ENCODE measurements at places on chromosomes 12 and 14.

DNA sequence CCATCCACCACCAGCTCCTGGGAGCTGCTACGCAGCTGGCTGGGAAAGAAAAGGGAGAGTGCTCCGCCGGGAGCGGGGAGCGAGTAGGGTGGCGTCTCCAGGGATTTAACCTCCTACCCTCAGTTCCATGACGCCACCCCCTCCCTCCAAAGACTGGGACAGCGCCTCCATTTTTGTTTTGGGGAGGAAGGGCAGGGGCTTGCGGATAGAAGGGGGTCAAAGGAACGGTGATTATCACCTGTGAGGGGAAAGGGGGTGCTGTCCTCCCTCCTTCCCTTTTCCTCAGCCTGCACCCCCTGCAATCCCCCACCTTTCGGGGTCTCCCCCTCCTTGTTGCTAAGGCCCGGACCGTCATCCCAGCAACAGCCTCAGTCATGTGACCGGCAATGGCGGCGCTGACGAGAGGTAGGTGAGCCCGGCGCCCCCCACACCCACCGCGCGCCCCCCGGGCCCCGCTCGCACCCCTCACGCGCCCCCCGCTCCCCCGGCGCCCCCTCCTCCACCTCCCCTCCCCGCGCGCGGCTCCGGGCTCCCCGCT is at the start of gene DTX3:
Gene DTX3, plus strand, starts transcription at position 371 of the 538 bp plus-strand sequence. CDS start 1,694 bp downstream, outside the sequence.
- DNase-seq, result no peak

DNA sequence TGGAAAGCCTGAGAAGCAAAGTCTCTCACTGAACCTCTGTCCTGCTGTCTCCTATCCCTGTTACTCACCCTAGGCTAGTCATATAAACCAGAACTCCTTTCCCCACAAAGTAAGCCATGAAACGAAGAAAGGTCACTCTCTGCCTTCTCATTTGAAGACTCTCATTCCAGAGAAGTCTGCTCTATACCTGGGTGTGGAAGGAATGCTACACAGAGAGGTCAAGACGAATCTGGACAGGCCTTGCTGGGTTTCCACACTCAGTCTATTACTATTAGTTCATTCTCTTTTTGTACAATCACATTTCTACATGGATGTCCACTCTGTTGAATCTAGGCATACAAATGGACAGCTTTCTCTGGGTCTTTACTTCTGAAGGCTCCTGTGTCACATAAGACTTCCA is 2.4 kb upstream of the AEBP2 start:
- no peak for DNase-seq

GRCh38 chr14:38870296-38870836 is 232.7 kb downstream of the SEC23A start:
- no peak for DNase-seq

DNA sequence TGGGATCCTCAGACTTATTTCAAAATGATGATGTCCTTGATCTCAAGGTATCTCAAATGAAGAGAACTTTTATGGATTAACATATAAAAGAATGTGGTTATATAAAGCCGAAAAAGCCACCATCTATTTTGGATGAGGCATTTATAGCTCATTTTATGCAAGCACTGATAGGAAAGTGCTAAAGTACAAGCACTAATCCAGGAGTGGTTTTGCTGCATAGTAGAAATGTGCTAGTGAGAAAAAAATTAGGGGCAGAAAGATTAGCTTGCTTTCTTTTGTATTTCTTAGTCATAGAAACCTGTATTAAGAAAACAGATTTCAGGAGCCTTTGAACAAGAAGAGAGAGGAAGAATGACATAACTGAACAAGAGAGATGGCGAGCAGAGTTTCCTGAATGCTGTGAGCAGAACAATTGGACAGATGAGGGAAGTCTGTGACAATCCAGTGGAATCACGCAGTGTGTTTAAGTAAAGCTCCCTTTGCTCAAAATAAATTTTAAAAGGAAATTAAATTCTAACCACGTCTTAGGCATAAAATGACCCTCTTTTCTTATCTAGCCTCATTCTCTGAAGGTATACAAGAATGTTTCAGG is 238.2 kb upstream of the NOVA1 start:
- no peak for DNase-seq

DNA sequence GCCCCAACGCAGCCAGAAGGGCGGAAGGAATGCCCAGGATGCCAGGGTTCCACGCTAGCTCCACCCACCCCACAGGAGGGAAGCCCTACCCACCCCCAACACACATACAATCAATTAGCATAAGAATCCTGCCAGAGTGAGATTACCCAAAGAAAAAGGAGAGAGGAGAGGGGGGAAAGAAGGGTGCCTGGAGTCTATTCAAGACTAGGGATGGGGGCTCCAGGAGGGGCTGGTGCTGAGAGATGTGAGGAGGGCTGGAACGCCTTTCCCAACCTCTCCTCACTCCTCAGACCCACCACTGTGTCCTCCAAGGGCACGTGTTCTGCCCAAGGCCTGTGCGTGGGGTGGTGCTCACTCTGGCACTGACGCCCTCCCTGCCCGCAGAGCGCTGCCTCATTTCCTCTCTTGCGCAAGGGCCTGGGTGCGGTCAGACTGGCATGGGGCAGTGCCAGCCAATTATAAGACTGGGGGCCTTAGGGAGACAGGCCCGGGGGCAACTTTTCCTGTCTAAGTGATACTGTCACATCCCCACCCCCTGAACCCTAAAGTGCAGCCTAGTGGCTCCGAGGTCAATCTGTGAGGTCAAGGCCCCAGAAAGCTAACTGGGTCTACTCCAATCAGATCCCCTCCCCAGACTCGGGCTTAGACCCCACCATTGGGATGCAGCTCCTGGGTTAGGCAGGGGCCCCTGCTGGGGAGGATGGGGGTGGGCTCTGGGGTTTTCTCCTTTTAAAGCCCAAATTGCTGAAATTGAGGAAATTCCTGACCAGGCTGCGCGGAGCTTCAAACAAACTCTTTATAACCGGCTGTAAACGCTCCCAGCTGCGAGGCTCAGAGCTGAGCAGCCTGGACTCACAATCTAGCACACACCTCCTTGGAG is 10.2 kb upstream of the ITGB7 start:
- DNase-seq, result no peak

DNA sequence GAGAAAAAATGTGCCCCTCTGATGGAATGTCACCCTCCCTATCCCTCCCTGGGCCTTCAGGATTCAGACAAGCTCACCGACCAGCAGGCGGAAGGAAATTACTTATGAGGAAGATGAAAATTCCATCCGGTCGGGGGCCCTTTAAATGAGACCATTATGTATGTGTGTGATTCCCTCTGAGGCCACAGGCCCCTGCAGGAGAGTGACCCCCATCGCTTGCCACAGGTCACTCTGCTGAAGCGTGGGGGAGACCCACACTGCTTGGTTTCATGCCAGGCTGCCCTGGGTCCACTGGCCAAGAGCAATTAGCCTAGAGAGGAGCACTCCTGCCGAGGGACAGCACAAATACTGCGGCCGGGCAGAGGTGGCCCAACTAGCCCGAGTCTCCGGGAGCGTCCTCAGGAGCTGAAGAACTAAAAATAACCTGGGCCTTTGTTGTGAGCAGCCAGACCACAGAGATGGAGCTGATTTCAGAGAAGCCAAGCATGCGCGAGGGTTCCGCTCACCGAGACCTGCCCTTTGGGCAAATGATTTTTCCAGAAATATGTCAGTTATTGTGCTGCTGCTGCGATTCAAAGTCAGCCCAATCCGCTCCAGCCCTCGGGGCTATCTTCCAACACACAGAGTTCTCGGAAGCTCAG is 276.4 kb downstream of the DPF3 start:
- DNase-seq, result no peak

DNA sequence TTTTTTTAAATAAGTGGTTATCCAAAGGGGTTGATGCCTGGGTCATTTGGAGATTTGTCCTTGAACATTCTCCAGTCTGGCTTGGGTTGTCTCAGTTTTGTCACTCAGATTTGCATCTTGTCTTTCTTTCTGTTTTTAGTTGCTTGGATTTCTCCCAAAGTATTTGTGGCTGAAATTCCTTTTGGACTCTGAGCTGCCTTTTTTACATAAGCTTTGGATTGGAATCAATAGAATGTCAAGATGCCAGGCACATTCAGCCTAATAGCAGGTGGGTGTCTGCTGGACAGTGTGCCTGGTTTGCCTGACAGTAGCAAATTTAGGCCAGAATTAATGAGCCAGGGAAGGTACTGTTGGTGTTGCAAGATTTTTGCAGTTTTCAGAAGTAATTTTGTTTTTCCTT is 50.0 kb downstream of the FLRT2 start:
- DNase-seq, result no peak

- no peak for DNase-seq
Observed at GRCh38 chr12:110742096-110742717, 484 bp downstream of the PPP1CC start.

- DNase-seq, result no peak
Observed at GRCh38 chr12:102031852-102032251, 29.9 kb downstream of the WASHC3 start.

DNA sequence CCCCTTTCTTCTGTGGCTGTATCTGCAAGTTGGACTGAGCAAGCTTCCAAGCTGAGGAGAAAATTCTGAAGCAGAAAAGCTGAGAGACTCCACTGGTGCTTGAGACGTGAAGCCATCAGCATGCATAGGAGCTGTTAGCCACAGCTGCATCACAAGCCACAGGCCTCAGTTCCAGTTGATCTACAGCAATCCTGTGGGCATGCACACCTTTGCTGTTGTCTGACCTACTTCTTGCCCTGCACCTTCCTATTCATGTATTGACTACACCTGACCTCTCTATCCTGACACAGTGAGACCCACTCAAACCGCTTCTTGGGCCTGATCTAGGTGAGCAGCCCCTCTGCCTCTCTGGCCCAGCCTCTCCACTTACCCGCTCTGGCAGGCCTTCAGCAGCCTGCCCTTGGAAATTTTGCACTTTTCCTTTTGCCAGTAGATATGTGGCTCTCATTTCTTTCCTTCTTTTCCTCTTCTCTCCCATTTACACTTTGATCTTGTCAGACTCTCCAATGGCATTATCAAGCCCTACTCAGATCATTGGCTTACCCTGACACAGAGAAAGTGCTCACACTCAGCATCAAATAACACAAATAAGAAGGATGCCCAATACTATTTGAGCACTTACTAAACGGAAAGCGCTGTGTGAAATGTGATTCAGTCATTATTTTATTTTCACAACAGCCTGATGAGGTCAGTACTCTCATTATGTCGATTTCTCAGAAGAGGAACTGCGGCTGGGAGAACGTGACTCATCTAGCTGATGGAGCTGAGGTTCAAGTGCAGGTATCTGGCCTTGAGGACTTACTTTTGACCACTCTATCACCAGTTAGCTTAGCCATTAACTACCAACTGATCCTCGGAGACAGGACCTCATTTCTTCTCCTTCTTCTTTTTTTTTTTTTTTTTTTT is 21.9 kb upstream of the PTGR2 start:
- no peak for DNase-seq

DNA sequence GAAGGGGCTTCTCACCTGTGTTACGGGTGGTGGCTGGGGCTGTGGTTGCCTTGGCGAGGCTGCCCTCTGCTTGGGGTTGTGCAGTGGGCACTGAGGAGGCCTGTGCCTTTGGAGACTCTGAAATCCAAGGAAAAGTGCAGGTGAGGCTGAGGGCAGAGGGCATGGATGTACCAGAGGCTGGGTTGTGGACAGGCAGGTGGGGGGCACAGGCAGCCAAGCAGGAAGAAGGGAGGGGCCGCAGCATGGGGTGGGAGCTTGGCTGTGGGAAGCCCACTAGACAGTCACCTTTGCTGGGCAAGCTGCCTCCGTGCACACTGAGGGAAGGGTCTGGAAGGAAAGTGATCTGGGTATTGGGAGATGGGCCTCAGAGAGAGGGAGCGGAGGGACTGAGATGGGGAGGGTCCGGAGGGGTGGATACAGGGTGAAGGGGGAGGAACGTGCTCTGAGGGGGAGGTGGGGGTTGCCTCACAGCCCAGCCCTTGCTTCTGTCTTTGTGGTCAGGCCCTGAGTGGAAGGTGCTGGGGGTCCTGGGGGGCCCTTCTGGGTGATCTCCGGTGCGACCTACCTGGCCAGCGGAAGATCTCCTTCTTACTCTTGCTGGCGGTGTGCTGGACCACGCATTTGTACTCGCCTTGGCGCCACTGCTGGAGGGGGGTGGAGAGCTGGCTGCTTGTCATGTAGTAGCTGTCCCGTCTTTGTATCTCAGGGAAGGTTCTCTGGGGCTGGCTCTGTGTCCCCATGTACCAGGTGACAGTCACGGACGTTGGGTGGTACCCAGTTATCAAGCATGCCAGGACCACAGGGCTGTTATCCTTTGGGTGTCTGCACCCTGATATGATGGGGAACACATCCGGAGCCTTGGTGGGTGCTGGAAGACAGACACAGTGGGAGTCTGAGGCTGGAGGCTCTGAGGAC is 318.7 kb downstream of the TMEM121 start:
- no peak for DNase-seq

GRCh38 chr12:76622915-76623314 is 63.3 kb upstream of the OSBPL8 start:
- DNase-seq, result no peak

DNA sequence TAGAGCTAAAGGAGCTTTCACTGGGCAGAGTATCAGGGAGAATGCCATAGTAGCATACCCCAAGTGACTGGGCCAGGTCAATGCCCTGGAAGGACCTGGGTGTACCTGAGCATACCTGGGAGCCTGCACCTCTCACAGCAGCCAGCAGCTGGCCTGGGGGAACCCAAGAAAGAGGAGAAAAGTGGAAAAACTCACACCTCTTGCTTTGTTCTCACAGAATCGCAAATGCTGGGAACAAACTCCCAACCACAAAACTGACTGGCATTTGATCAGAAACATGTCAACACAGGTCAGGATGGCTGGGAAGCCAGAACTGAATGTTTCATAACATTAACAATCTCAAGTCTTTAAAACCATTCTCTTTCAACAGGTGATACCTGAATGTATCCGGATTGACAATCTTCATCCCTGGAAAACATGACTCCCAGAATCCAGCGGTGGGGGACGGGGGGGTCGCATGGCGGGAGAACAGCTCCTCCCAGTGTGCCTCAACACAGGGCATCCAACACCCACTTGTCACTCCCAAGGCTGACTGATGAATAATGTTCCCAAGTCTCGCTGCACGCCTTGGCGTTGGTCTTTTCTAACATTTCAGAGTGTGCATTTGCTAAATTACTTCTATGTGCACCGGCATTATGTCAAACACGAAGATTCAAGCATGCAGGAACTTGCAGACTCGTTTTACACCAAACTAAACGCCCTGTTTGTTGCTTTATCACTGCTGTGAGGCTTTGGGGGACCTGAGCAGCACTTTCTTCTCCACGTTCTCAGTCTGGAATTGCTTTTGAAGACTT is 7.9 kb downstream of the FOXN3 start:
- no peak for DNase-seq

DNA sequence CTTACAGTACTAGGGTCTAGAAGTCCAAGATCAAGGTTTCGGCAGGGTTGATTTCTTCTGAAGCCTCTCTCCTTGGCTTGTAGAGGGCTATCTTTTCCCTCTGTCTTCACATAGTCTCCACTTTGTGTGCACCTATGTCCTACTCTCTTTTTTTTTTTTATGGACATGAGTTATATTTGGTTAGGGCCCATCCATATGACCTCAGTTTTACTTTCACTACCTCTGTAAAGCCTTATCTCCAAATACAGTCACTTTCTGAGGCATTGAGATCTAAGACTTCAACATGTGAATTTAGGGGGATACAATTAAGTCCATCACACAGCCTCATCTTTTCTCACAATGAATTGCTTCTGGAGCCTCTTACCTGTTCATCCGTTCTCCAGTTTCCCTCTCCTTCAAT is 5.9 kb upstream of the SPTB start:
- DNase-seq, result no peak

Measured in DMS 273 treated with DMSO at 0.1 percent for 48 hours (cell line).